ENCODE measurements at places on chromosomes 3 and 15.

DNA sequence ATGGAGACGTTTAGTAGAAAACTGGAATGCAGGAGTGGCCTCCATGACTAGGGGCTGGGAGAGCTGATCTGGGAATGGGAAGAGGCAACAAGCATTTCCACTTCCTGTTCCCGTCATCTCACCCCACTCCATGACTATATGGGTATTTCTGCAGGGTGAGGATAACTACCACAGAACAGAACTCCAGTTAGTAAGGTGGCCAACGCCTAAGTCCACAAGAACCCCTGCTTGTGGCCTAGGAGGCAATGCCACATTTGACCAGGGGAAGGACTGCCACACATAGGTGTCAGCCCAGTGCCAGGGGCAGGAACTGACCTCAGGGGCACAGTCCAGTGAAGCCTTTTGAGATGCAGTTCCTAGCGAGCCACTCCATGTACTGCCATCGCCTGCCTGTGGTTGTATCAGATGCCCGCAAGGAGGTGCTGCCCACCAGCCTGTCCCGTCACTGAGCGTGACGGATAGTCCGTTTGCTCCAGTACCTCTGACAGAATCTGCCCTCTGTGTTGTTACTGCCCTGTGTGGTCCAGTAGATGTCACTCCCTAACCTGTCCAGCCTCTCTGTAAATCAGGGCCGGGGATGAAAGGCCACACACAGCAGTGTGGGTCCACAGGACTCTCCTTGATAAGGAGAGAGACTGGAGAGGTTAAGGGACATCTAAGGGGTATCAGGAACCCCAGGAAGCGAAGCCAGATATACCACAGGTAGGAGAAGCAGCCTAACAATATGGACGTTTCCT, 3.5 kb upstream of the MTFMT start:
- peak; percentile 45 for DNase-seq

DNA sequence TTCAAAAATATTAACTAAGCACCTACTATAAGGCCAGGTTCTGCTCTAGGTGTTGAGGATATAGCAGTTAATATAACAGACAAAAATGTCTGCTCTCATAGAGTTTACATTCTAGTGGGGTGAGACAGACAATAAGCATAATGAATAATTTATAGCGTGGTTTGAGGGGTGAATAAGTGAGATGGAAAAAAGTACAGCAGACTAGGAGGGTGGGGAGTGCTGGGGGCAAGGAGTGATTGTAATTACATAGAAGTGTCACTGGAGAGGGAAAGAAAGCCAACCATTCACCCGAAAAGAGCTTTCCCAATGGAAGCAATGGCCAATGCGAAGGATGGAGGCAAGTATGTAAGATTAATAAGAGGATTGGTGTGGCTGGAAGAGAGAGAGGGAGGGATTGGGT, 552.9 kb upstream of the KCNMB2 start:
- no peak for DNase-seq

DNA sequence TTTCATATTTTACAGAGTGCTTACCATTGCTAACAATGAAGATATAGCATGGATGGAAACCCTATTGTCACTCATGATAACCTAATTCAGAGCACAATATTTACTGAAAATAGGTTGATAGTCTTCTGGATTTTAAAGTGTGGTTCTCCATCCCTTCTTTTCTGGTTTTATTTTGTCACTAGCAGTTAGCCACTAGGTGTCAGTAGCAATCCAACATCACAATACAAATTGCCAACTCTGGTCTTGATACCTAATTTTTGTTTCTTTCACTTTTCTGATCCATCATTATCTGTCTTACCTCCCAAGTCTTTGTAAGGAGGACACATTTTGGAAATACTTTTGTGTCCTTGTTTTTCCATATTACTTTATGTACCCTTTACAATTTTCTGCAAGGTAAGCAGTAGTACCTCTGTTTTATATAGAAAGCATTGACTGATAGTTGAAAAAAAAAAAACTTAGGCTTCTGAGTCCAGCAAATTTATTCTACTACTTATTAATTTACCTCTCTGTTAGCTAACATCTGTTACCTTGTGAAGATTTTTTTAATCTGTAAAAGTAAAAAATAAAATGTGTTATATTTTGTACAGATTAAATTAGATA, 28.3 kb upstream of the CRYBG3 start:
- DNase-seq = no peak

DNA sequence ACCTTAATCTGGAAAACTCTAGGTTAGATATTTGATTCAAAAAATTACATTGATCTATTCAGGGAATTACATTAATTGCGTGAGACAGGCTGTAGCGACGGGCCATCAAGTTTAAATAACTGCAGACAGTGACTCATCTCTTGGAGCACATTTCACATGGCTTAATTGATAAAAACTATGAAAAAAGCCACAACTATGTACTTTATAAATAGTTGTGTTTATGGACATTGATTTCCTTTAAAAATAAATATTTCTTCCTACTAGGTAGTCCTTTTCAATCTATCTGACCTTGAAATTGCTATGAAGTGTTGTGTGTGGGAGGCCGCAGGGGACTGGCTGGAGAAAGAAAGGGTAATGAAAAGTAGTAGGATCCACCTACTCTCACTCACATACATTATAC, 157.8 kb downstream of the IL1RAP start:
- DNase-seq = no peak

GRCh38 chr3:134381076-134381475, 6.8 kb upstream of the AMOTL2 start:
- DNase-seq = no peak

GRCh38 chr3:123475786-123476185, 26.9 kb upstream of the ADCY5 start:
- DNase-seq = no peak

DNA sequence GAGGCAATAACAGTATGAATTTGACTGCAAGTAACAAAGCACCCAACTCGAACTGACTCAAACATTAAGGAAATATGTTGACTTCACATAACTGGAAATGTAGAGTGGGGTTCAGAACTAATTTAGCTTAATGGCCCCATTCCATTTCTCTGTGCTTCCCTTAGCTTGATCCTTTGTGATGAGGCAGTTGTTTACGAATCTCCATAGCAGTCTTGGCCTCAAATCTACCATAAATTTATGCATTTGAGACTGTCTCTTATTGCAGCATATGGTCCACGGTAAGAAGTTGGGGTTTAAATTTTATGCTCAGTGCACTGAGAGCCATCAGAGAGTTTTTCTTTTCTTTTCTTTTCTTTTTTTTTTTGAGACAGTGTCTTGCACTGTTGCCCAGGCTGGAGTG, 148.7 kb upstream of the POU1F1 start:
- DNase-seq = no peak

DNA sequence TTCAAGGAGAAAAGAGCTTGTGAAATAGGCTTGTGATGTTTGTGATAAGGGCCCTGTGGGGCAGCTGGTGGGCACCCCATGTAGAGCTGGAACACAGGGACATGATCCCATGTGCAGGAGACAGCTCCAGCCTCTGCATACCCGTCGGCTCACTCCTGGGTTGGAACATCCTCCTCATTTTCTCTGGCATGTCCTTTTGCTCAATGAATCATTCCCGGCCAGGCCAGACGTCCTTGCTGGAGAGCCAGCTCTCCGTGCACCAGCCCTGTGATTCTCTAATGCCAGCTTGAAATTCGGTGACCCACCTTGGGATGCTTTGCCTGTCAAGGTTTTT, 77.3 kb downstream of the SMAD3 start:
- DNase-seq = no peak

DNA sequence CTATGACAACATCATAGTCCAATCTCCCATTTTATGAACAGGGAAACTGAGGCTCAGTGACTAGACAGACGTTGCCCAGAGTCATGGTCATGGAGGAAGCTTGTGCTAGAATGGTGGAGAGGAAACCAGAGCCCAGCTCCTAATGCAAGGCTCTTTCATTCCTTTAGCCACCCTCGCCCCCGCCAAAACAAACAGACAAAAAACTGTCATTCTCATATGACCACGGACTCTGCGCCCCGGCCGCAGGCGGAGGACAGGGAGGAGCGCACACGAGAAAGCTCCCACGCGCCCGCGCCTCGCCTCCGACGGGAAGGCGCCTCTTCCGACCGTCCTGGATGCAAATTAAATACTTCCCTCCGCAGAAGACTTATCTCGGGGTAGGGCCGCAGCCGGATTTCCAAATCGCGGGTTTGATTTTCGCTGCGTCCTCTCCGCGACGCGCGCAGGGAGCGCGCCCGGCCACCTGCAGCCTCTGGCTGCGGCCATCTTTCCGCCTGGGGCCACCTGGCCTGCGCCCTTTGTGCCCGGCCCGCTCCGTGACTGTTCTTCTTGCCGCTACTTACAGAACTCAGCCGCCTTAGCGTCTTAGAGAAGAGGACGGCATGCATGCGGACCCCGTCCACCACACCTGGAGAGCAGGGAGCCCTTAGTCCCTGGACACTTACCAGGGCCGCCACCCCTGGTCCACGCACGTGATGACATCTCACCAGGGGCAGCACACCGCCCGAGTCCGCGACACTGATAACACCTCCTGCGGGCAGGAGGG, 670 bp upstream of the ATP13A3 start:
- DNase-seq = peak; percentile 39

DNA sequence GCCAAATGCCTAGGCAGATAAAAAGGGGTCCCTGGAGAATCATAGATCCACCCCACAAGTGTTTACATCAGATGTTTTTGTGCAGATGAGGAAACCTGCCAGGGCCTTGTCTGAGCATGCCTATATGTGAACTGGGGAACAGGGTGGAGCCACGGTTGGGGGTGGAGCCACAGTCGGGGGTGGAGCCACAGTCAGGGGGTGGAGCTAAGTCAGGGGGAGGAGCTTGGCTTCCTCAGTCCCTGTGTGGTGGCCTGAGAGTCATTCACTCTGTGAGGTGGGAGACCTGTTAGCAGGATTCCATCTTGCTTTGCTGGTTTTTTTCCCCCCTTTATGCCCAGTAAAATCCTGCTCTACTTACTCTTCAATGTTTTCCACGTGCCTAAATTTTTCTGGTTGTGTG, 57.8 kb upstream of the TGFBR2 start:
- DNase-seq = peak; percentile 28

DNA sequence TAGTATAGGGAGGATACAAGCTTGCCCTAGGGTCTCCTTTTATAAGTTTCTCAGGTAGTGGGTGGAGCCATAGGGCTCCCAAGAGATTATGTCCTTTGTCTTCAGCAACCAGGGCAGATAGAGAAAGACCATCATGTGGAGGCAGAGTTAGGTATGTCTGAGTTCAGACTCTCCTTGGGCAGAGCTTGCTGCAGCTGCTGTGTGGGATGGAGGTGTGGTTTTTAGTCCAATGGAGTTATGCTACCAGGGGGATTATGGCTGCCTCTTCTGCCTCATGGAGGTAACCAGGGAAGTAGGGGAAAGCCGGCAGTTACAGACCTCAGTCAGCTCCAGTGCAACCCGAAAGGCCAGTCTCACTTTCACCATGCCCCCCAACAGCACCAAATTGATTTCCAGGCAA, 220.5 kb downstream of the NECTIN3 start:
- DNase-seq = no peak

- peak; percentile 30 for DNase-seq
These were observed at the start of gene SCG3 for GRCh38 chr15:51681303-51681963. Gene SCG3, plus strand, starts transcription at chr15:51681503. Its CDS starts 253 bp downstream, at chr15:51681756.

DNA sequence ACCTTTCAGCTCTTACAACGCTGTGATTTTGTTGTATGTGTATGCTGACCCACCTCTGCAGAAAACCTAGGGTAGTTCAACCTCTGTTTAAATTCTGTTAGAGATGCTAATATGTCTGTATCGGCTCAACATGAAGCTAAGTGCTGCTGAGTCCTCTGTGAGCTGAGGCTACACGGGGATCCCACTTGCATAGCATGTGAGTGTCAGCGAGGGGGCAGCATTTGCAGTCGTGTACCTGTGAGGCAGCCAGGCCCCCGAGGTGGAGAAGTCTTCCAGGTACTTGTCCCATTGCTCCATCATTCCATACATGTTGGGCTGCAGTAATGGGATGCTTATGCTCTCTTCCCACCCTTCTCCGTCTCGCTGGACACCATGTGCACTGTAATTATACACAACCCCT, 3.7 kb downstream of the MKRN2OS start:
- no peak for DNase-seq

DNA sequence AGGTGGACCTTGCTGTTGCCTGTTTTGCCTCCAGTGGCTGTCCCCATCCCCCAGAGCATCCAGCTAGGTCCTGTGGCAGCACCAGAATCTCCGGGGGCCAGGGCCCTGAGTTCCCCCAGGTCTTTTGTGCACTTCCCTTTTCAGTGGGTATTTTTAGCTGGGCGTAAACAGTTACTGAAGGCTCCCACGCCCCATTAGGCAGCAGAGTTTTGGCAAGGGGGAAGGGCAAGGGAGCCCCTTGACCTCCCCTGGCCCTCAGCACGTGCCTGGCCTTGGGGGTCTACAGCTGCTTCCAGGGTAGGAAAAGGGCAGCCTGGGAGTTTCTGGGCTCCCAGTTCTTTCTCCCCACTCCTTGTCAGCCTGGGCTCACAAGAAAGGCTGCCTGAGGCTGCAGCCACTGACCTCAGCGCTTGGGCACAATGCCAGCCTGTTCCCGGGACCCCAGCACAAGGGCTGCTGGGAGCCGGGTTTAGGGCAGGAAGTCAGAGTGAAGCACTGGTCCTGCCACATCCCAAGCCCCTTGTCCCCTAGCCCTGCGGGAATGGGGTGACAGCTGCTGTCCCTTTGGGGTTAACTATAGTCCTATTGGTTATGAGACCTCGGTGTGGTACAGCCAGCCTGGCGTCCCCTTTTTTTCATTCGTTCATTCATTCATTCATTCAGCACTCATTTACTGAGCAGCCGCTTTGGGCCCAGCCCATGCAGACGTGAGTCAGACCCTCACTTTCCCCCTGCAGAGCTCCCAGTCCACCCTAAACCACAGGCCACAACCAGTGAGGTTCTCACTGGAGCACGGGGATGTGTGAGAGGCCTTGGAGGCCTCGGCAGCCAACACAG, 8.4 kb downstream of the CSK start:
- peak; percentile 54 for DNase-seq

DNA sequence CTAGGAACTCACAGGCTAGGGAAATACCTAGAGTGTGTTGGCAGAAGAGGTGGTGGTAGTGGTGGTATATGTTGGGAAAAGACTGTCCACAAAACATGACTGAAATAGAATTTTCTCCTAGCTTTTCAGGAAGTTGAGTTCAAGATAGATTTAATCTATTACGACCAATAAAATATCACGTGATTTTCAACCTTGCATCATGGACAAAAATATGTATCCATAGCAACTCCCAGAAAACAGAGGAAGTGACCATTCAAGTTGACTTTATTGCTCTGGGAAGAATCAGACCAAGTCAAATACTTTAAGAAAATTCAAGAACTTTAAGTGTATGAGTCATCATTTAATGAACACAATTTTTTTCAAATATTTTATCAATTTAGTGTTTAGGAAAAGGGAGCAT, 347.0 kb upstream of the ZNF385D start:
- DNase-seq = no peak

- no peak for DNase-seq
These were observed 189.1 kb downstream of the ANXA2 start for GRCh38 chr15:60208709-60209108.

All from memory B cell (primary cell).